Stromal cell of bone marrow (primary cell): ENCODE measurements at places on chromosomes 4 and X.

- no peak for DNase-seq
Observed at GRCh38 chr4:175947117-175947722, 118.4 kb upstream of the WDR17 start.

GRCh38 chr4:173507471-173508385 is 22.3 kb downstream of the HAND2 start:
- DNase-seq: no peak

- DNase-seq: no peak
Observed at GRCh38 chr4:40276546-40276945, 58.6 kb upstream of the CHRNA9 start.

GRCh38 chrX:13180807-13181206 is 136.4 kb upstream of the FAM9C start:
- peak; percentile 42 for DNase-seq

- no peak for DNase-seq
Observed at GRCh38 chrX:47514533-47515235, 31.7 kb upstream of the ZNF41 start.

DNA sequence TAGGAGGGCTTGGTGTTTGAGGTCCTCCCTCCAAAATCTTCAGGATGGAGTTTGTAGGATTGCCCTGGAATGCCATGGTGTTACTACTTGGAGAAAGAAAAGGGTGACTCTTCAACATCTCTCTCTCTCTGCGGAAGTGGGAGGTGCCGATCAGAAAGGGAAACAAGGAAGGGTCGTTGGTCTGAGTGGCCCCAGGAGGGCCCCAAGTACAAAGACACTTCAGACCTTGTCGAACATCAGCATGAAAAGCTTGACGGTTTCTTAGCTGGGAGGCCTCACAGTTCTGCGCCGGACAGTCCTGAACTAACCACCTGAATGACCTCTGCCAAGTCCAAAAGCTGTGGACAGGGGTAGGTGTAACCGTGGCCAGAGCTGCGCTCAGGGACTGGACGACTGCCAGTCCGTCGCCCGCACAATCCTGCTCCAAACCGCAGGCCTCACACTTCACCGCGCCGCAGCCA is 646 bp upstream of the GSX2 start:
- no peak for DNase-seq
